ENCODE measurements at places on chromosomes 12 and 14. TPM values are rescaled to one million over a fixed set of nuclear protein-coding genes. Genes with fewer than 3 reads are reported as not detected.
A peak's percentile ranks its signal among the peaks of the same experiment; 100 is the strongest.

GPR68 gene
- 3.6 TPM for total RNA-seq

LMNTD1 gene
- total RNA-seq = not detected

OTOGL gene
- total RNA-seq = under 0.01 TPM

BCL7A gene
- 24.8 TPM for total RNA-seq

FAM181A gene
- not detected for total RNA-seq

FOXN4 gene
- not detected for total RNA-seq

PRIMA1 gene
- total RNA-seq = not detected

TOMM20L gene
- total RNA-seq = not detected

MUCL1 gene
- total RNA-seq = not detected

CHGA gene
- total RNA-seq = not detected

TCL1B gene
- total RNA-seq = not detected

MYH7 gene
- total RNA-seq = under 0.01 TPM

CD69 gene
- total RNA-seq = 0.25 TPM

TAS2R42 gene
- not detected for total RNA-seq

DNA sequence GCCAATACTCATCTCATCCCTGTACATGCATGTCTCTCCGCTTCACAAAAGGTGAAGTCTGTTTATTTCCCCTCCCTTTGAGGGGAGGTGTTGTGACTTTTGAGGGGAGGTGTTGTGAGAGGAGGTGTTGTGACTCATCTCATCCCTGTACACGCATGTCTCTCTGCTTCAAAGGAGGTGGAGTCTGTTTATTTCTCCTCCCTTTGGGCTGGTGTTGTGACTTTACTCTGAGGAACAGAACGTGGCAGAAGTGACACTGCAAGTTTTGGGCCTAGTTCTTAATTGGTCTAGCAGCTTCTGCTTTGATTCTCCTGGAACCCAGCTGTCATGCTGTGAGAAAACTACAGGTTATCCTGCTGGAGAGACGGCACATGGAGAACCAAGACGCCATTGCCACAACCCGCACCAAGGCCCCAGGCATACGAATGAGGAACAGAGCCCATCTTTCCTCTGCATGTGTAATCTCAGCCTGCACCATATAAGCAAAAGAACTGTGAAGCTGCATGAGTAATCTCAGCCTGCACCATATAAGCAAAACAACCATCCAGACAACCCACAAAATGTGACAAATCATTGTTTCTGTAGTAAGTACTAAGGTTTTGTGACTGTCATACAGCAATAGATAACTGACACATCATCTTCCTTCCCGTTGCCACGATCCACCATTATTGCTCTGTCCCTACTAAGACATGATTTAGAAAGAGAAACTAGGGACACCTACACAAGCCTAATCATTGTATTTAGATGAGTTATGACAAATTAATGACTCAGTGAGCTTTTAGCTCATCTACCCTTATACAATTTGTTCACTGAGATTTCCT, 30.0 kb downstream of the GALNT4 start:
- peak; percentile 13 for DNase-seq

GRCh38 chr12:89029961-89030360, 322.3 kb downstream of the DUSP6 start:
- DNase-seq = no peak

DNA sequence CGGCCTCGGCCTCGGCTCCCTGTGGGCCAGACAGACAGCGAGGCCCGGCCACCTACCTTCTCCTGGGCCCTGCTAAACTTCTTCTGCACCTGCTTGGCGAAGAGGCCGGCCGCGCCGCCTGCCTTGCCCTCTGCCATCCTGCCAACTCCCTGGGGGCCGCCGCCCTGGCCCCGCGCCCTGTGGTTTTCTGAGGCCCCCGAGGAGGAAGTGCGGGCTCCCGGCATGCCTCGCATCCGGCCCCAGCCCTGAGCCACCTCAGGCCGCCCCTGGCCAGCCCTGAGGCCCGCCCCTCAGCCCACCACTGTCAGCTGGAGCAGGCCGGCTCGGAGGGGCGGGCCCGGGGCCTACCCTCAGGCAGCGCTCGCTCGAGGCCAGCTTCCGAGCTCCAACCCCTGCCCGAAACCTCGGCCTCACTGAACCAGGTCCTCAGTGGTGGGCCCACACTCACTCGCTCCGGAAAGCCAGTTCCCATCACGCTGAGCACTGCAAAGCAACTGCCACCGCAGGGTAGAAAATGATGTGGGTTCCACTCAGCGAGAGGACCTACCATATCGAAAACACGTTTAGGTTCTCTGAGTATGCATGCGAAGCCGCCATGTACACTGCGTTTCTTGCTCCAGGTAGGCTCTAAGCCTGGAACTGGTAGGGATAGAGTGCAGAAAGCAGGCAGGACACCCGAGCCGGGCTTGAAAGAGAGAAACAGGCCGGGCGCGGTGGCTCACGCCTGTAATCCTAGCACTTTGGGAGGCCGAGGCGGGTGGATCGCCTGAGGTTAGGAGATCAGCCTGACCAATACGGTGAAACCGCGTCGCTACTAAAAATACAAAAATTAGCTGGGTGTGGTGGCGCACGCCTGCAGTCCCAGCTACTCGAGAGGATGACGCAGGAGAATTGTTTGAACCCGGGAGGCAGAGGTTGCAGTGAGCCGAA, at the start of gene BIN2:
TSS of gene BIN2 (minus strand) at position 209 of the 930 bp plus-strand sequence. CDS start at position 137, 72 bp downstream.
- no peak for DNase-seq

GRCh38 chr14:50371546-50371945, 25.1 kb downstream of the CDKL1 start:
- DNase-seq = no peak

DNA sequence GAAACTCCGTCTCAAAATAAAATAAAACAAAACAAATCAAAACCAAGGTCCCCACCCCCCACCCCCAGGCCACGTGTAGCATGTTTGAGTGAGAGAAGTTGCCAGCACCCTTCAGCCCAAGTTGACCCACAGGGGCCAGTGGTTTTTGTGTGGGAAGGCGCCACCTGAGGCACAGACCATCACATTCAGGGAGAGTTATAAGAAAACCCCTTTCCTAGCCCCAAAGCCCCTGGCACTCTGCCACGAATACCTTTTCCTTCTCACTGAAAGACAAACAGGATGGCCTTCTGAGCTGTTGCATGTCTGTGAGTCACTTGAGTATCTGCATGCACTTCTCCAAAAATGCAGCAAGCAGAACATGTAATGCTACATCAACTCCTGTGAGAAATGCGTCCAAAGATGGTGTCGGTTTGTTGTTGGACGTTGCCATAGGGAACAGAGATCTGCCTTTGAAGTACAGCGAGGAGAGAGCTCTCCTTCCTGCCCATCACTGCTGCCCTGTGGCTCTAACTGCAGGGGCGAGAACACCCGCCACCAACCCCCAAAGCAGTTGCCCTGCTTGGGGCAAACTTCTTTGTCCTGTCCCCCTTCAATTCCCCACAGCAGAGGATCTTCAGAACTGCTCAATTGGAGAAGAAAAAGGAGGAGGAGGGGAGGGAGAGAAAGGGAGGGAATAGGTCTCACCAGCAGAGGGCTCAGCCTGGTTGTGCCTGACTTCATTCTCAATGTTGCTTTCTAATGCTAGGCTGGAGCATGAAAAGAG, 2.7 kb upstream of the TRAF3 start:
- DNase-seq = peak; percentile 72

- DNase-seq = peak; percentile 13
Measured at GRCh38 chr12:53869500-53869899, 69.1 kb upstream of the HOXC13 start.

- DNase-seq = peak; percentile 37
Measured at GRCh38 chr12:116726694-116727093, 11.2 kb downstream of the SPRING1 start.

DNA sequence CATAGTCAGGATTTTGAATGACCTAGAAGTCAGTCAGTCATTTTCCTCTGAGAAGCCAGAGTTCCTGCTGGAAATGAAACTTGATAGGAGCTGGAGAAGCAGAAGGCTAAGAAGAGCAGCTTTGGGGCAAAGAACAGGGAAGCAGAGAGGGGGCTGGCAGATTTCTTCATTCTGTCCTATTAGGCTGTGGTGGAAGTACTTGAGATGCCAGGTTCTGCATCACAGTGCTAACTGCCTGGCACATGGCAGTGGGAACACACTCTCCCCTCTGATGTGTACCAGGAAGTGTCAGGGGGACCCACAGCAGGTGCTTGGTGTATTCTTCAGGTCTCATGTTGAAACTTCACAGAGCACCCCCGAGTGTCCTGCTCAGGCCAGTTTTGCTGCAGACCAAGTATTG, 61.0 kb downstream of the SUSD6 start:
- no peak for DNase-seq

GRCh38 chr14:94460631-94461416, 8.2 kb upstream of the SERPINA11 start:
- no peak for DNase-seq

DNA sequence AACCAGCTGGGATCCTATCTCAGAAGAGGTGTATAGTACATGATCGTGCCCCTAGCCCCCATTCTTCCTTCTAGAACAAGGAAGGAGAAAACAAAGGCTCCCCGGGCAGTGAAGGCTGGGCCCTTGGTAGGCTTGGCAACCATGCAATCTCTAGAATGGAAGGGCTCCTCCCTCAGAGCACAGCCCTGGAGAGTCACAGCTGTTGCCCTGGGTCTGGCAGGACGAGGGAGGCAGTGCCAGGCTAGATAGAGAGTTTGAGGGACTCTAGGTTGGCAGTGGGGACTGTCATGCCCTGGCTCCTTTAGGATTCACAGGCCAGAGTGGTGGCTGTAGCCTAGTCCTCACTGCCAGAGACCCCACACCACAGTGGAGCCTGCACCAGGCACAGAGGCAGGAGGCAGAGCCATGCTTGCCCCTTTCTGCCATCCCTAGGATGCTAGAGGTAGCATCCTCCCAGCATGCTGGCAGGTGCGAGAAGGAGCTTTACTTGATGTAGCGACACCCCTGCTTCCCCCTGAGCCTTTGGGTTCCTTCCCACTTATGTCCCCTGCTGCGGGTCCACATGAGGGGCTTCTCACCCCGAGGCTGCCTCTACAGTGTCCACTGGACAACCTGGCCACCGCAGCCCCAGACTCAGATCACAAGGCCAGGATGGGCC, 33.4 kb upstream of the CIPC start:
- no peak for DNase-seq

GRCh38 chr12:19430988-19431387, 8.3 kb upstream of the AEBP2 start:
- no peak for DNase-seq

- DNase-seq = peak; percentile 68
Measured at GRCh38 chr14:94132285-94132887, 3.0 kb upstream of the IFI27L2 start.

- no peak for DNase-seq
Measured at GRCh38 chr12:123645878-123646277, 12.2 kb downstream of the GTF2H3 start.

DNA sequence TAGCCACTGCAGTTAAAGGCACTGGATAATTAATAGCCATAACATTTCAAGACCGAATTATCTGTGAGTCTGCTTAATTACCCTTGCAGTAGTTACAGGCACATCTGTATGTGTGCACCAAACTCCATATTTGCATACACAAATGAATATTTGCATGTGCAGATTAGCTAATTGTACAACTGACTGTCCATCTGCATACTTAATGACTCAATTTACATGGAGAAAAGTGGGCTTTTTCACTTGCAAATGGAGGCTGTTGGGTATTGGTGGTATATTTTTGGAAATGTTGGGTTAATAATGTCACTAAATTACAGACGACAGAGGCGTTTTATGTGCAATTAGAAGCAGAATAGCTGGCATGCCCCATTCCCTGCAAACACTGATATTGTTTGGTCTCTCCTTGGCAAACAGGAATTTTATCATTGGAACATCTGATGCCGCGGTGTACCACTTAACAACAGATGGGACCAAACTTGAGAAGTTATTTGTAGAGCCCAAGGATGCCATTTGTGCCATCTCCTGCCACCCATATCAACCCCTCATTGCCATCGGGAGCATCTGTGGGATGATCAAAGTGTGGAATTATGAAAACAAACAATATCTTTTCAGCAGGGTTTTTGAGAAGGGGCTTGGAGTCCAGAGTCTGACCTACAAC, 39.6 kb downstream of the CFAP251 start:
- no peak for DNase-seq

DNA sequence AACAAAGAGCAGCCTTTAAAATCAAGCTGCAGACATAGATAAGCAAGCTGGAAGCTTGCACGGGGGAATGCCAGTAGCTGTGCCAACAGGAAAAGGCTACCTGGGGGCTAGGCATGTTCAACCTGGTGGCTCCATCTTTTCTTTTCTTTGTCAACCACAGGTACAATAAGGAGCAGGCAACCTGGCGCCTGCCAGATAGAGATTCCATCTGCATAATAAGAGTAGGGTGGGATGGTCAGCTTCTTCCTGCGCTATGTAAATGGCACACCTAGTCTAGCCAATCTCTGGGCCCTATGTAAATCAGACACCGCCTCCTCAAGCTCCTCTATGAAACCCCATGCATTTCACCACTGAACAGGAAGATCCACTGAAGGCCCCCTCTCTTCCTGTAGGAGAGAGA, 87.4 kb upstream of the PKP2 start:
- DNase-seq = no peak

GRCh38 chr12:120846721-120847120, 57.4 kb downstream of the SPPL3 start:
- DNase-seq = peak; percentile 25

DNA sequence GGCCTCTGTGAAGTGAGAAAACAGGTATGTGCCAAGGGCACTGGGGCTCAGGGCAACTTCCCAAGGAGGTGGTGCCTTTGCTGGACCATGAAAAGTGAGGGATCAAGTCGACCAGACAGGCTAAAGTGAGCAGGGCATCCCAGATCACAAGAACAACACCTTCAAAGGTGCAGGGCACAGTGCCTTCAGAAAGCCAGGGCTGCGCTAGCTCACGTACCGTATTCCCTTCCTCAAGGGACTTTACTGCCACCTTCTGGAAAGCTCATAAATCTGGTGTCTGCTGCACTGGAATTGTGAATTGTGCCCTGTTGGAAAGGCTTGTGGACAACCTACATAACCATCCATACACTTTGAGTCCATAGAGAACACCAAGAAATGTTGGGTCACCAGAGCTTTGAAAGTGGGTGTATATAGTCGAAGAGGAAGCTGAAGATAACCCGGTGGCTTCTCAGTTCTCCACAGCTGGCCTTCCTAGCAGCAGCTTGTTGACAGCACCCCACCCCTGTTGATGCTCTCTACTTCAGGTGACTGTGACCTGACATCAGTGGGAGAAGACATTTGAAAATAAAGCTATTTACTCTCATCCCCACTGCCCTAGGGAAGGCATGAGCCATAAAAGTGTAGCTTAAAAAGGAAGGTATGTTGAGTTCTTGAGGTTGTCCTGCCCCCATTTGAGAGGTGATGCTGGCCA, 24.5 kb downstream of the FIGNL2 start:
- peak; percentile 70 for DNase-seq

- DNase-seq = peak; percentile 17
Measured at GRCh38 chr12:110743571-110744093, 941 bp upstream of the PPP1CC start.

GRCh38 chr12:6950401-6950801, 755 bp upstream of the PTPN6 start:
- no peak for DNase-seq

DNA sequence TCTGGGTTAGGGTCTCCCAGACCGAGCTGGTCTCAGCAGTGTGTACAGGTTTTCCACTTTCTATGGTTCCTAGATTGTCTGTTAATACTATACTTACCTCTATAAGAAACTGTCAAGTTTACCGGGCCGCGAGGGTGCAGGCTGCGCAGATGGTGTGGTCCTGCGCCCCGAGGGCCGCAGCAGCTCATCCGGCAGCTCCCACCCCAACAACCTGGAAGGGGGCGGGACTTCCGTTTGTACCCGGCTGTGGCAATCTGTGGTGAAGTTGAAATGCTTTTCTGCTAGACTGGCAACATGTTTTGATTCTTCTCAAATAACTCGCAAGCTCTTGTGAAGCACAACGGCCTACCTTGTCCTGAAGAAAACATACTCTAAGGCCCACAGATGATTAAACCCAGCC, at the start of gene CLEC9A:
TSS of gene CLEC9A (plus strand) at position 237 of the 400 bp plus-strand sequence. CDS start 22,006 bp downstream, outside the sequence.
- DNase-seq = no peak

Measured in renal cortical epithelial cell (primary cell).